Ovary (tissue), 10 donors: ENCODE measurements at places on chromosomes 7 and 10. TPM values are rescaled to one million over a fixed set of nuclear protein-coding genes. Genes with fewer than 3 reads are reported as not detected.

GRCh38 chr7:13981070-13981469 lies 8.4 kb downstream of the ETV1 start:
- H3K36me3 ChIP-seq = no peaks in the 10 kb centered on the region
- no peak for DNase-seq
- no peaks in the 10 kb centered on the region for H3K4me1 ChIP-seq

Gene TNPO3
- total RNA-seq = 22.9 TPM

DNA sequence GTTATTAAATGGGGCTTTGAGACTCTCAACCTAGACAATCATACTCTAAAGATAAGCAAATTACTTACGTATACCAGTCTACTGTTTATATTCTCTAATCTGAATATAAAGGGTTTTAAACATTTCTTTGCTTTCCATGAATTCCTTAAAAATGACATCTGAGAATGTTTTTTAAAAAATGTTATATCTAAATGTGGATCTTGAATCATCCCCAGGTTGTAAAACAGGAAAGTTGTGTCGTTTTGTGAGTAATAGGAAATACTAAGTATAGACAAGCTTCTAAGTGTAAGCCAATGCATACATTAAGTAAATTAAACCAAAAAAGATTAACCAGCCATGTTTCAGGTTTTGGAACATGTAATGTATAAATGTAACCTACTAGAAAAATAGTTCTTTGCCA lies 26.8 kb downstream of the ADD3 start:
- peaks cover 3% of the 10 kb centered on the region for H3K4me1 ChIP-seq
- H3K27me3 ChIP-seq = no peaks in the 10 kb centered on the region
- no peak for DNase-seq

Gene HPSE2
- total RNA-seq = not detected

- H3K4me1 ChIP-seq = no peaks in the 10 kb centered on the region
- H3K27ac ChIP-seq = no peak overlapping the region
These were observed 669.8 kb upstream of the ANKRD30A start for GRCh38 chr10:36455526-36456133.

GRCh38 chr10:50798297-50798696 lies 58.6 kb downstream of the ASAH2B start:
- no peak overlapping the region for H3K4me3 ChIP-seq
- DNase-seq = no peak
- H3K36me3 ChIP-seq = no peaks in the 10 kb centered on the region
- H3K27me3 ChIP-seq = no peaks in the 10 kb centered on the region

- H3K4me3 ChIP-seq = no peak overlapping the region
- no peaks in the 10 kb centered on the region for H3K36me3 ChIP-seq
- no peaks in the 10 kb centered on the region for H3K4me1 ChIP-seq
- no peak for DNase-seq
- H3K27ac ChIP-seq = no peak overlapping the region
These were observed 1025.8 kb upstream of the LRRN3 start for GRCh38 chr7:110065121-110065520.

GRCh38 chr10:29730458-29730857 lies 95.7 kb upstream of the SVIL start:
- H3K4me1 ChIP-seq = peaks cover 19% of the 10 kb centered on the region
- no peak for DNase-seq
- no peaks in the 10 kb centered on the region for H3K36me3 ChIP-seq
- H3K27ac ChIP-seq = no peak overlapping the region
- H3K4me3 ChIP-seq = no peak overlapping the region
- no peaks in the 10 kb centered on the region for H3K27me3 ChIP-seq

- no peaks in the 10 kb centered on the region for H3K27me3 ChIP-seq
- no peaks in the 10 kb centered on the region for H3K36me3 ChIP-seq
- no peak overlapping the region for H3K4me3 ChIP-seq
- no peak for DNase-seq
These were observed 397.8 kb downstream of the EXOC4 start for GRCh38 chr7:133650487-133651300.

Gene EPHA1
- total RNA-seq = 3.7 TPM

- no peaks in the 10 kb centered on the region for H3K27me3 ChIP-seq
- no peaks in the 10 kb centered on the region for H3K4me1 ChIP-seq
- H3K27ac ChIP-seq = no peak overlapping the region
- H3K4me3 ChIP-seq = no peak overlapping the region
These were observed 43.8 kb downstream of the ADAMTS14 start for GRCh38 chr10:70715853-70716795.

DNA sequence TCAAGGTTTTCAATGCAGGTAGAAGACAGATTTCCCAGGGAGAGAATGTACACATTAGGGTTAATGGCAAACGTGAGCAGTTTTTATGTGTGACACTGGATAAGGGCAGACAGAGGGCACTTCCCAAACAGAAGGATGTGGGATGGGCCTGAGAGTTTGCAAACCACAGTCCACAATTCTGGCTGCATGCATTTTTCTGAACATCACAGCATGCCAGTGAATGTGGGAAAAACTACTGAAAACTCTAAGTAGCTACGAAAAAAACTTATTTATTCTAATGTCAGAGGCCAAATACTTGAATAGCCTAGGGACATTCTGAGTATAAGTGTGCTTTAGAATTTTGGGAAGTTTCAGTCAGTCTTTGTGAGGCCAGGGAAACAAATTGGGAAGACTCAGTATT lies 145.9 kb downstream of the NRCAM start:
- no peak overlapping the region for H3K4me3 ChIP-seq
- no peak overlapping the region for H3K27ac ChIP-seq
- DNase-seq = no peak
- H3K27me3 ChIP-seq = no peaks in the 10 kb centered on the region
- H3K36me3 ChIP-seq = no peaks in the 10 kb centered on the region

Gene NPFFR1
- 0.20 TPM for total RNA-seq

DNA sequence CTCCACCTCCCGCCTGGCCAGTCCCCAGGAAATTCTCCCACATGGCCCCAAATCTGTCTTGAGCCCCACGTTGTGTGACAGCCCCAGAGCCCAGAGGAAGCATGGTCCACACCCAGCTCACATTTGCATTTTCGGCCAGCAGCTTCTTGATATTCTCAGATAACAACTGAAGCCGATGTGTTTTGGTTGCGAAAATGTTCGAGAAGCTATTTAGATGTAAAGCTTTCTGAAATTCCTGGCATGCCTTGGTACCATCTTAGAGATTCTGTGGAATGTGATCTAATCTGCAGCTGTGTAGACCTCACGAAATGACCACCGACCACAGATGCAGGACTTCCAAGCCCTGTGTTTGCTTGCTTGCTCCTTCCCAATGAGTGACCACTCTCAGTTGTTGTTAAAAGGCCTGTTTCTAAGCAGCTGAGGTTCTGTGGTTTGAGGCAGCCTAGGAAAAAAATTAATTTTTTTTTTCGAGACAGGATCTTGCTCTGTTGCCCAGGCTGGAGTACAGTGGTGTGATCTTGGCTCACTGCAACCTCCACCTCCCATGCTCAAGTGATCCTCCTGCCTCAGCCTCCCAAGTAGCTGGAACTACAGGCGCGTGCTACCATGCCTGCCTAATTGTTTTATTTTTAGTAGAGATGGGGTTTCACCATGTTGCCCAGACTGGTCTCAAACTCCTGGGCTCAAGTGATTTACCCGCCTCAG lies 8.8 kb downstream of the SLC4A2 start:
- no peaks in the 10 kb centered on the region for H3K27me3 ChIP-seq
- H3K4me3 ChIP-seq = no peak overlapping the region
- peaks cover 1% of the 10 kb centered on the region for H3K4me1 ChIP-seq

DNA sequence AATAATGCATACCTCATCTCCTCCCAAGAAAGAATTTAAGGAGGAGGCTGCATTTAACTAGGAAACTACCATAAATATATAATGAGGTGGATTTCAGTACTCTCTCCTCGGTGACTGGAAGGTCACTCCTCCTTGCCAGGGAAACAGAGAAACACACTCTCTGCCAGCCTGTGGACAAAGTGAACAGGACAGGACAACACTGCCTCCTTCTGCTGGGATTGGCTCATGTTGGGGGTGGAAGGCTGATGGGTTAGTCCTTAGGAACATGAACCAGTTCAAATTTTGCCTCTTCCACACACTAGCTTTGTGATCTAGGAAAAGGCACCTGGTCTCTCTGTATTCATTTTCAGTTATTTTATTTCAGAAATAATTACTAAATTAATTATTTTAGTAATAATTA lies 50.6 kb upstream of the STEAP4 start:
- H3K4me3 ChIP-seq = no peak overlapping the region
- H3K36me3 ChIP-seq = no peaks in the 10 kb centered on the region
- no peak overlapping the region for H3K27ac ChIP-seq
- no peaks in the 10 kb centered on the region for H3K4me1 ChIP-seq
- DNase-seq = no peak
- H3K27me3 ChIP-seq = no peaks in the 10 kb centered on the region

DNA sequence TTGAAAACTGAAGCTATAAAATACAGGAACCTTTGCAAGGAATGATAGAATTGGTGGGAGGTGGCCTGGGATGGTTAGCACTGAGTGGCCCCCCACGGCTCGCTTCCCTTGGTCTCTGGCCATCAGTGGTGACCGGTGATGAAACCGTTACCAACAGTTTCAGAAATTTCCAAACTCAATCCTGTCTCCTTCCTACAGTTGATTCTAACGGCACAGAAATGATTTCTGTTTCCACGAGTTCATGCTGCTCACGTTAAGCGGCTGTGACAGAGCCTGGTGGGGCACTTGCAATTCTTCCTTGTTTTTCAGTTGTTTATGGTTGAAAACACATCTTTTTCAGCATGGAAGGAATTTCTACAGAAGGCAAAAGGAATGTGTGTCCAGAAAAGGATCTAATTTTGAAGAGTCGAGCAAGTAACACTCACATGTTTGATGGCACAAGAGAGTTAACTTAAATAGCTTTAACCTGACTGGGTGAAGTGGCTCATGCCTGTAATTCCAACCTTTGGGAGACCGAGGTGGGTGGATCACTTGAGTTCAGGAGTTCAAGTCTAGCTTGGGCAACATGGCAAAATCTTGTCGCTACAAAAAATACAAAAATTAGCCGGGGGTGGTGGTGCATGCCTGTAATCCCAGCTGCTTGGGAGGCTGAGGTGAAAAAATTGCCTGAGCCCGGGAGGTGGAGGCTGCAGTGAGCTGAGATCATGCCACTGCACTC lies 100.1 kb downstream of the DNAJB6 start:
- H3K4me3 ChIP-seq = no peak overlapping the region
- no peaks in the 10 kb centered on the region for H3K36me3 ChIP-seq
- no peak for DNase-seq
- H3K4me1 ChIP-seq = peaks cover 5% of the 10 kb centered on the region
- no peak overlapping the region for H3K27ac ChIP-seq

Gene PLXDC2
- total RNA-seq = 43.4 TPM

Gene RARRES2
- total RNA-seq = 350 TPM

DNA sequence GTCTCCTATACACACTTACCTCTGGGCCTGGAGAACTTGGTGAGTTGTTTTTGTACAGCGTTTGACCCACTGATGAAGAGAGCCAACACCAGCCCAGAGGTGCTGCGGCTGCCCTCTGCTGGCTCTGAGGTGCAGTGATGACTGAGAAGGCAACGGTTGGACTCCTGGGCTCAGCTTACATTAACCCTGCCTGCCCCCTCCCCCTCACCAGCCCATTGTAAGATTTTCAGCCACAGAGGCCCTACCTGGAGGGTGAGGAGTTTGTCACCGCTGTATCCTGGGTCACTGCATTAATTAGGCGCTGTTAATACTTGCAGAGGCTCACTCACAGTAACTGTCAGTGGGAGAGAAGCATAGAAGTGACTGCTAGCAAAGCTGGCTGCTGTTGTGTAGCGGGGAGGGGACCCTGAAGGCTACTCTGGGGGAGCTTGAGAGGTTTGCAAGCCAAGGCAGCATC lies 19.0 kb upstream of the ANKRD2 start:
- H3K4me3 ChIP-seq = no peak overlapping the region
- peak; percentile 69 for DNase-seq
- H3K27me3 ChIP-seq = no peaks in the 10 kb centered on the region
- no peaks in the 10 kb centered on the region for H3K36me3 ChIP-seq

GRCh38 chr10:22629126-22629525 lies 85.3 kb downstream of the PIP4K2A start:
- no peak for DNase-seq
- no peak overlapping the region for H3K4me3 ChIP-seq
- no peak overlapping the region for H3K27ac ChIP-seq
